ENCODE measurements at places on chromosomes 1 and 21. TPM values are rescaled to one million over a fixed set of nuclear protein-coding genes. Genes with fewer than 3 reads are reported as not detected.

The SLC22A15 gene
- 0.18 TPM for polyA plus RNA-seq

The TFF2 gene
- polyA plus RNA-seq: not detected

The SLC39A1 gene
- 85.3 TPM for polyA plus RNA-seq

The CLDN8 gene
- polyA plus RNA-seq: not detected

The NAV1 gene
- polyA plus RNA-seq: 1.8 TPM

The B3GALNT2 gene
- 7.4 TPM for polyA plus RNA-seq

The KLHL21 gene
- 83.1 TPM for polyA plus RNA-seq

The NBPF11 gene
- 1.2 TPM for polyA plus RNA-seq

The OLIG1 gene
- polyA plus RNA-seq: 0.74 TPM

The MMP23B gene
- not detected for polyA plus RNA-seq

The MARK1 gene
- 0.81 TPM for polyA plus RNA-seq

The SH3D21 gene
- 0.88 TPM for polyA plus RNA-seq

The FCRL2 gene
- polyA plus RNA-seq: 0.03 TPM

The POFUT2 gene
- 13.1 TPM for polyA plus RNA-seq

Measured in psoas muscle (tissue), 8 donors.